NCI-H2081 treated with DMSO at 0.1 percent for 48 hours (cell line): ENCODE measurements at places on chromosomes 3 and 15.
A peak's percentile ranks its signal among the peaks of the same experiment; 100 is the strongest.

GRCh38 chr3:38267662-38268061 lies 2.0 kb downstream of the SLC22A13 start:
- DNase-seq = no peak

GRCh38 chr15:33029109-33029652 lies 165.3 kb downstream of the FMN1 start:
- DNase-seq = no peak

GRCh38 chr3:172293093-172293492 lies 155.2 kb downstream of the GHSR start:
- DNase-seq = no peak

GRCh38 chr3:31361371-31362273 lies 171.1 kb upstream of the STT3B start:
- DNase-seq = no peak

DNA sequence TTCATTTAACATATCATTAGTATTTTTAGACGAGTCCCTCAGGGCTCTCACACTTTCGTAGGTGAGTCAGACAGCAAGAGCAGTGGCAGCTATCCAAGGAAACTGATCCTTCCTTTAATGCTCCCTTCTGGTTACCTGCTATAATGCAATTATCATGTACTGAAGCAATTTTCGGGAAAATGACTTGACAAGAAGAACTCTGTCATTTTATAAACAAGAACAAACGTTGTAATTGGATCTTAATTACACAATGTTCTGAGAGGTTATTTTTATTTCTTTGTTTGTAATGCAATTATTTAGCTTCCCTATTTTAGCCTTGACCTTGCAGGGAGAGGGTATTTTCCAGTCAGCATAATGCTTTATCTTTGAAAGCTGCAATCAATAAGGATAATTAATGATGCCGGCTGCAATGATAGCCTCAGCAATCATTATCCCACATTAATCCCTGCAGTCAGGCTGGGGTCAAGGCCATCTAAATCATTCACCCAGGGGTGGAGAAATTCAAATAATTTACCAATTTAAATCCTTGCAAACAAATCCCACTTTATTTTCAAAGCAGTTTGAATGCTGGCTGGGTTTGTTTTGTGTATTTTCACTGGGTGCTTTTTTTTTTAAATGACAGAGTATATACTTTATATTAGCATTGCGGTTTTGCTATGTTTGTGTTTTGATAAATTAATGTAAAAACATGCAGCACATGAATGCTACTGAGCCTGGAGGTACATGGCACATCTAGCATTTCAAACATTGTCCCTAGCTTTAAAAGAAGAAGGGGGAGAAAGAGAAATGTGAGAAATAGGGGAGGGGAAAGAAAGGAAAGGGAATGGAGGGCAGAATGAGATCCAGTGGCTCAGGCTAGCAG lies 249.9 kb downstream of the SHOX2 start:
- peak; percentile 86 for DNase-seq

GRCh38 chr3:129358177-129358771 lies 70.2 kb downstream of the EFCAB12 start:
- DNase-seq = no peak

DNA sequence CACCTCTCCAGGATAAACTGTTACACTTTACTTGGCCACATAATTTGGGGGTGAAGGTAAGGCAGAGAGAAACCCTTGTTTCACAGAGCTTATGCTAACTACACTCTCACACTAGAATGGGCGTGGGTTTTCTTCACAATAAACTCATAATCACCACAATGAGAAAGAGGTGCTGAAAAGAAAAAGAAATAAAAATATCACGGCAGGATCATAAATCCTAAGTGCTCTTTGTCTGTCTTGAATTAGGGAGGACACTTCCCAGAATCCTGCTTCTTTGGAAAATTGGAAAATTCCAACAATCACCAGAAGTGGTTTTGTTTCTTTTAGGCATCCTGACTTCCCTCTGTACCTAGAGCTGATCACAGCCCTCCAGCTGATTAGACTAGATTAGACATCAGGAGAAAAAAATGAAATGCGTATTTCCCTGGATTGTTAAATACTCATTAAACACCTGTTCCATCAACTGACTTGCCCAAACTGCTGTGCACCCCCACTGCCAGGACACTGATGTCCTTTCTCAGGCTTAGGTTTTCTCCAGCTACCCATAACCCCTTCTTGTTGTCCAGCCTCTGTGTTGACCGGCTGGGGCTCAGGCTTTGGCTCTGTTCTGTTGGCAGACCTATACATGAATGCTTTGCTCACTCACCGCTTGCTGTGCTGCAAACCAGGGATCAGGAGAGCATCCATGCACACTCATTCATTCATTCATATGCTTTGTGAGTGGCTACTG lies 41.6 kb upstream of the ACKR4 start:
- DNase-seq = no peak

GRCh38 chr15:71392861-71393283 lies 277.6 kb downstream of the THSD4 start:
- DNase-seq = no peak

- no peak for DNase-seq
Observed at GRCh38 chr15:51750792-51751696, at the start of gene TMOD2. TMOD2 (plus strand) TSS chr15:51751597; CDS start chr15:51766442, 14,845 bp downstream.

DNA sequence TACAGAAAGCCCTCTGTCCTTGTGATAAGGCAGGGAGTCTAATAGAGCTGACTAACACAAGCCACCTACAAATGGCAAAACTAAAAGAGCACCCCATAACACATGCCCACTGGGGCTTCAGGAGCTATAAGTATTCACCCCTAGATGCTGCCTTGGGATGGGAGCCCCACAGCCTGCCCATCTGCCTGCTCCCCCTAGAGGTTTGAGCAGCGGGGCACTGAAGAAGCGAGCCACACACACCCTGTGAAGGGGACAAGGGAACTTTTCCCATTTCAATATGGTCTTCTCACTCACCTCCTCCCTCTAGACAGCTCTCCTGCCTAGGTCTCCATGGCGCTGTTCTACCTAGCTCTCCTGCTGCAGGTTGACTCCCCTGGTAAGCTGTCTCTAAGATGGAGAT lies 261.0 kb downstream of the SHQ1 start:
- no peak for DNase-seq

DNA sequence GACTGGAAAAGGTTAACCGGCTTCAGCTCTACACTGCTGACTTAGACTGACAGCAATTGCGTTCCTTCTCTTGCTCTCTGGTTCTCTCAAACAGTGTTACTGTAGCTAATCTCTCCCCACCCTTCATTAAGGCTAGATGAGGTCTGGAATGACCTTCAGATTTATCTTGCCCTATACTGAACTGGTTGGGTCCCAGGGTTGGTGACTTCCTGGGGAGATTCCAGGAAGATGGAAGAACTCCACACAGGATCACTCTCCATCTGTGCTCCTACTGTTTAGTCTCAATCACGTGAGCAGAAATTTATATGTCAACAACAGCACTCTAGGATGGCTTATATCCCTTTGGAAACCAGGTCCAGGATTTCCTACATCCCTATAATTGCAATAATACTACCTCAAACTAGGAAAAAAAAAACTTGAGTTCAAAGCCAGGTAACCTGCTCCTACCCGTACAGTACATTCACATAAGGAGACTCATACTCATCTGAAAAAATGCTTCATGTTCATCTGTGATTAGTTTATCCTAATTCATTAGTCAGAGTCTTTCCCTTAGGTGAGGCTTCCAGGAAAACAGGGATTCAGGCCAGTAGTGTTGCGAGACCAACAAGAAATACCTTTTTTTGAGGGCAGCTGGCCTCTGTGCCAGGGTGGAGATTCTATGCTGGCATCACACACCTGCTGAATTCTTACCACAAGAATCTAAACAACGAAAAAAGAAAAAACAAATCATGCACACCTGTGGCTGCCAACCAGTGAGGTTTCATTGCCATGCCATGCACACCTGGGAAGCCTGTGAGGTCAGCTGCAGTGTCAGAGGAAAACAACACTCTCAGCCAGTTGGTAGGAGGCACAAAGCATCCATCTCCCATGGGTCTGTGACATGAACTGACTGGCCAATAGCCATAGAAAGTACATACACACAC lies 297.3 kb downstream of the MECOM start:
- DNase-seq = no peak

DNA sequence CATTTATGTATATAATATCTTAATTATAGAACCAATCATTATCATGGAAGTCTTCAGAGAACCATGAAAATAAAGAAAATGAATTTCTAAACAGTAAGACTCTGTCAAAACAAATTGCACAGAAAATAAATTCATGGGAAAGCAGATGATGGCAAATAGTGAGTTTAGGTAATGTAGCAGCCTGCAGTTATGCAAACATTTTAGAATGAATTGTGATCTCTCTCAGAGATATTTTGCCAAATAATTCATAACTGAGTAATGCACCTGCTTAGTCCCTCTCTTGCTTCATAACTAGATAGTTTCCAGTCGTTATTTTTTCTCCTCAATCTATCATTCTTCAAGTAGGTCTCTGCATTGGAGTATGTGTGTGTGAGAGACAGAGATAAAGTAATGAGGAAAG lies 492.7 kb upstream of the THBS1 start:
- no peak for DNase-seq

- DNase-seq = no peak
Observed at GRCh38 chr3:195446359-195446758, 3.5 kb upstream of the ACAP2 start.

- no peak for DNase-seq
Observed at GRCh38 chr3:50120364-50121071, 31.8 kb downstream of the RBM5 start.

DNA sequence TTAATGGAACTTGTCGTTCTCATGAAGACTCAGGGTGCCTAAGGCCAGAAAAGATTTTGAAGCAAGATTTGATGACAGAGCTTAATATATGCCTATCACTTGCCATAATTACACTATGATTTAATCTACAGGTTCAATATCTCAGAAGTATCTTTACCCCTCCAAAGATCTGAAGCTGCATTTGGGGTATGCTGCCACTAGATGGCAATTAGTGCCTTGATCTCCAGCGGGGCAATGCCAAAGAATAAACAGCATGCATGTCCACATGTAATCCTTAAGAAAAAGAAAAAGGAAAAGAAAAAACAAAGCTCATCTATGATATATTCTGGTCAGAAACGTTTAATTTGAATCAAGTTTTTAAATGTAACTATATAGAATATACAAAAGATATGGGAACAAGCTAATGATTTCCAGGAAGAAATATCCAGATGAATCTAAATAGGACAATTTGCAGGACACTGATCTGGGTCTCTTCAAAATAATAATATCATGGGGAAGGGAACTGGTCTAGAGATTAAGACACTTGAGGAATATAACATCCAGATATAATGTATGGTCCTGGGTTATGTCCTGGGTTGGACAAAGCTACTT lies 55.0 kb upstream of the SOX14 start:
- DNase-seq = no peak

DNA sequence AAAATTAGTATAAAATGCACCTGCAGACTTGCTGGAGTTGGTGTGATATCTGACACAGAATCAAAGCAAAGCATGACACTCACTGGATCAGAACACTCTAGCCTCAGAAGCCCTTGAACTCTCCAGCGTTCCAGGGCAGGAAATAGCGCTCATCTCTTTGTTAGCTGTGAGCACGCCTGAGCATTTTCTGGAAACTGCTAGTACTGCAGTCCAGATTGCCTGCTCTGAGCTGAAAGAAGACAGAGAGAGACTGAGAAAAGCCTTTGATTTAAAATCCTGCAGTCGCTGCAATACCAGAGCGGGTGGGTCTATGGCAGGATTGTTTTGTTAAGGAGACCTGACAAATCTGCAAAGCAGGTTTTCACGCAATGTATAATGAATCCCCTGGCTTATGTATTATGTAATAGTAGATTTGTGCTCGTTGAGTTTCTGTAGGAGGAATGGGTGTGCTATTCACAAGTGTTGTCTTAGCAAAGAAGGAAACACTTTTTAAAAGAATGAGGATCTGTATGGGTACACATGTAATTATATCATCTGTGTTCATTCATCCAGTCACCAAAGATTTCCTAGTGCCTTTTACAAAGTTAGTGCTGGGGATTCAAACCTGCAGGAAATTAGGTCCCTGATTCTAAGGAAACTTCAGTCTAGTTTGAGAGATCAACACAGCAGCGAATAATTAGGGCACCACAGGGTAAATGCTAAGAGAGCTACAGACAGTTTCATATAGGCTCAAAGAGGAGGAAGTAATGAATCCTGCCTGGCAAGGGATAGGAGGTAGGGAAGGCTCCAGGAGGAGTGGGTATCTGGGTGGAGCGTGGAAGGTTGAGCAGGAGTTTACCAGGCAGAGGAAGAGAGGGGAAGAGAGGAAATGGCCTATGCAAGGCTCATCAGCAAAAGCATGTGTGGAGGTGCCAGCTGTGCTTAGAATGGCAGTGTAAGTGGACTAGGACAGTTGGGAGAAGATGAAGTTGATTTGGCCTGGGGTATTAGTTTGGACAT lies 26.1 kb upstream of the MGLL start:
- no peak for DNase-seq

- no peak for DNase-seq
Observed at GRCh38 chr15:20340931-20341661, 200.5 kb downstream of the GOLGA6L6 start.

DNA sequence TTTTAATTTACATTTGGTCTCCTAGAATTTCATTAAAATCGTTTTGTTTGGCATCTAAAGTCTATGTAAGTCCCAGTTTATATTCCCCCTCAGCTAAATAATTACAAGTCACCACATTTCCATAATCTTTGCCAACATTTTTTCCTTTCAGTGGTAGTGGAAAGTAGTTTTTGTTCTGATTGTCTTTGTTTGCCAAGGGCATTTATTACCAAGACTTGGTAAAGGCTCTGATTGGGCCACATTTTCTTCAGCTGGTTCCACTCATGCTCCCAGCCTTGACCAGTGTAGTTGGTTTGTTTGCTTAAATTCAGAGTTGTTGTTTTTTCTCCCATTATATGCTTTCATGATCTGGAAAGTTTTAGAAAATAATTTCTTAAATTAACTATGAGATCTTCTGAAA lies 153.4 kb upstream of the MME start:
- DNase-seq = no peak

DNA sequence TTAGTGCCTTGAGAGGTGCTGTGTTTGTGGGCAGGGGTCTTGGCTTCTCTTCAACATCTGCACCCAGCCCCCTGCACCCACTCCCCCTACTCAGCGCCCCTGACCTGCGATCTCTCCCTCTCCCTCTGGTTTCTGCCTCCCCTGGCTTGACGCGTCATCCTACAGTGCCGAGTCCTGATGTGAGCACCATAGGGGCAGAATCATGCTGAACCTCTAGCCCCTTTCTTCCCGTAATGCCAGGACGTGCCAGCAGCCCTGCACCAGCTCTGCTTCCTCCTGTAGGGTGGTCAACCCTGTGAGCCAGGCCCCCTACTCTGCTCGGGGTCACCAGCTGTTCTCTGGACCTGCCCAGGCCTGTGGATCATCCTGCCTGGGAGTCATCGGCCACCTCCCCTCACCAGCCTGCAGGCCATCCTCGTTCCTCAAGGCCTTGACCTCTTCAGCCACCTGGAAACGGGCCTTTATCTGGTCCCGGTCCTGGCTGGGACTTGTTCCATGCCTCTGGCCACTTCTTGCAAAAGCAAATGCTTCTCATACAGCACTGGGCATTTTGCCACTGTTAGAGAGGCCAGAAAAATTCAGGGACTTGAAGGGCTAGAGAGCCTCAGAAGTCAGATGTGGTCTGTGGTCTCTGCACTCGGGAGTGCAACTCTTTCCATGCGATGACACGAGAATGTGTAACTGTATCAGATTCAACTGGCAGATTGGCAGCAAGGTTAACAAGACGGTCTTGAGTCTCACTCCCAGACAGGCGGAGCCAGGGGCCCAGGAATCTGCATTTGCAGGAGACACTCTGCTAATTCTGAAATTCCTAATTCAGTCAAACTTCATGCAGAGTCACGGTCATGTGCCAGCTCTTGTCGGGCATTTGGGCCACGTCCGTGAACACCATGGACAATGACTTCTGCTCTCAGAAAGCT lies 16.7 kb upstream of the KLF15 start:
- DNase-seq = no peak
